Hindlimb muscle (tissue), 1 donor: ENCODE measurements at places on chromosomes 1 and 21. TPM values are rescaled to one million over a fixed set of nuclear protein-coding genes. Genes with fewer than 3 reads are reported as not detected.
A peak's percentile ranks its signal among the peaks of the same experiment; 100 is the strongest.

The PKLR gene
- 0.37 TPM for polyA plus RNA-seq

The BMP8B gene
- polyA plus RNA-seq: 1.5 TPM

GRCh38 chr1:58885998-58886397 lies 102.2 kb upstream of the JUN start:
- DNase-seq: no peak

- no peak for DNase-seq
Observed at GRCh38 chr1:107339775-107340174, 198.9 kb downstream of the NTNG1 start.

The KPRP gene
- not detected for polyA plus RNA-seq

DNA sequence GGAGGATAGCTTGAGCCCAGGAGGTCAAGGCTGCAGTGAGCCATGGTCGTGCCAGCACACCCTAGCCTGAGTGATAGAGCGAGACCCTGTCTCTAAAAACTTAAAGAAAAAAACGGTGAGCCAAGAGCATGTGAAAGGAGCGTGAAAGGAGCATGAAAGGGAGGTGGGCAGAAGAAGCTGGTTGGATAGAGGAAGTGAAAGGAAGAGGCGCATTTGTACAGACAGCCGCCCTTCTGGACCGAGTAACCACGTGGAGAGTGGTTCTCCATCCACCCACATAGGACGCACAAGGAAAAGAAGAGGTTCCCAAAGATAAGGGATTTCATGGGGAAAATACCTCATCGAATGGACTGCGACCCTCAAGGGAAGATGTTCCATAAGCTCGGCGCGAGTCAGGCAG lies 60.4 kb upstream of the IFNAR2 start:
- no peak for DNase-seq

The EVA1B gene
- 34.8 TPM for polyA plus RNA-seq

GRCh38 chr21:21898801-21899200 lies 900.6 kb downstream of the NCAM2 start:
- DNase-seq: no peak

DNA sequence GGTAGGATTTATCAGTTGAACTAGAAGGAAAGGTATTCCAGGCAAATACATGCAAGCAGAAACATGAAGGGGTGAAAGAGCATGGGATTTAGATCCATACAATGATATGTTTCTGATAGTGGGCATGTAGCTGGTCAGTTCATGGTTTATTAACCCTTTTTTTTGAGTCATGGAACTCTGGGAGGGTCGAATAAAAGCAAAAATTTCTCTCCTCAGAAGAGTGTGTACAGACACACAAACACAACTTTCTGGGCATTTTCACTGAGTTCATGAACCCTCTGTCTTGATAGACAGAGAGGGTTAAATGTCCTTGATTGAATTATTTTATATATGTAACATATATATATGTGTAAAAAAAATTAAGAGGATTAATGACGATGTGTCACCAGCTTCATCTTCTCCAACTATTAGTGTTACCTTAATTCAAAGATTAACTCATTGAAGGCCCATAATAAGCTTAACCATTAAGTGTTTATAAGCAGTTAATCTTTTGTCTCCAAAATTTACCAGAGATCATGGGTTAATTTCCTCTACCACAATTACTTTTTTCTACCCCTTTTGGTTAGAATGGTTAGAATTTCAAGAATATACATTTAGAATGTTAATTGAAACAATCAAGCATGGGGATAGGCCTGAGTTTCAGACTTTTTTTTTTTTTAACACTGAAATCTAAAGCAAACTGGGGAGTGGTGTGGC lies 4.6 kb downstream of the JUN start:
- no peak for DNase-seq

The CAPN8 gene
- polyA plus RNA-seq: not detected

- DNase-seq: no peak
Observed at GRCh38 chr1:180173451-180173850, 18.8 kb downstream of the QSOX1 start.

DNA sequence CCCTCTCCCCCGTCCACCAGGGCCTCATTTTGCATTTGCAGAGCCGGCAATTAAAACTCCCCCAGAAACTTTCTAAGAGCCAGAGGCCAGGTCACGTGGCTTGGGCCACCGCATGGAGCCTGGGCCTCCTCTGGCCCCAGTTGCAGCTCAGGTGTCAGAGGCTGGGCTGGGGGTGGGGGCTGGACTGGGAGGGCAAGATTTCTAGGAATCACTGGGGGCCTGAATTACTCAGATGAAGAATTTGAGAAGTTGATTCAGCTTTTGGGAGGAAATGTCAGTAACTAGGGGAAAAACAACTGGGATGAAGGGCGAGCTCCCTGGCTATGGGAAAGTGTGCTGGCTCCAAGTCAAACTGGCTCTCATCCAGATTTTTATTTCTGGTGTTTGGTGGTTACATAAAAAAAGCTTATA lies 151.0 kb downstream of the CDC7 start:
- peak; percentile 66 for DNase-seq

GRCh38 chr1:8835941-8836643 lies 18.7 kb upstream of the RERE start:
- DNase-seq: no peak

The PDPN gene
- polyA plus RNA-seq: 29.8 TPM

DNA sequence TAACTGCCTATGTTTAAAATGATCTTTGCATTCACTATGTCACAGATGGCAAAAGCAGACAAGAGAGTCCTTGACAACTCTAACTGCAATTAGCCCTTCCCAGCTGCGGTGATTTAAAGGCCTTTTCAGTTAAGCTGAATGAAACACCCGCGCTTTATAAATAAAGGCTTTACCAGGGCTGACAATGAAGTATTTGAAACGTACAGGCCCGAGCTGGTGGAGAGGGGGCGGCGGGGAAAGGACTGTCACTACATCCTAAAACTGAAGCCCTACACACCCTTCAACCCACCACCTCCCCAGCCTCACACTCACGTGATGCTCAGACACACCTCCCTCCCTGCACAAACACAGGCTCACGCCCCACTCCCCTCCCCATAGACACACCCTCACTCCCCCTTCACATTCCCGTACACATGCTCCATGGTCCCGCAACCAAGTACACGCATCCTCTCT lies 45.5 kb downstream of the GRIK3 start:
- no peak for DNase-seq

DNA sequence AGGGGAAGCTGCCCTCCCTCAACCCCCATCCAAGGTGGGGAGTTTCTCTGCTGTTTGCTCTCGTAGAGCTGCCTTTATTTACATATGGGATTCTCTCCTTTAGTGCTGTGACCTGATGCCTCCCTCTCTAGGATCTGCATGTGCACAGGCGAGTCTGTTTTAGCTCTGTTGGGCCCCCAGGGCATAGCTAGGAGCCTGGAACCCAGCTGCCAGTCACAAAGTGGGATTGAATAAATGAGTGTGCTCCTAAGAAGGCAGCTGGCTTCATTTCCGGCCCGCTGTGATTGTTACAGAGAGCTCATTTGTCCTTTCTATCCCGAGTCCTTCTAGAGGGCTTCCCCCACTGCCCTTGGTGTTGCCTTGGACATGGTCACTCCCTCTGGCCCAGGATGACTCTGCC lies 176.6 kb downstream of the GRIK3 start:
- no peak for DNase-seq
